Stomach (tissue), 19 donors: ENCODE measurements at places on chromosomes 12 and 14. TPM values are rescaled to one million over a fixed set of nuclear protein-coding genes. Genes with fewer than 3 reads are reported as not detected.

DPPA3 gene
- not detected for total RNA-seq

KRT6C gene
- total RNA-seq: not detected

KRT75 gene
- not detected for total RNA-seq

SSTR1 gene
- 15.6 TPM for total RNA-seq

FLVCR2 gene
- total RNA-seq: 2.2 TPM

KRT74 gene
- total RNA-seq: not detected

SSPN gene
- total RNA-seq: 3.5 TPM

PELI2 gene
- total RNA-seq: 48.3 TPM

SOAT2 gene
- 0.92 TPM for total RNA-seq

LACRT gene
- not detected for total RNA-seq

PROX2 gene
- not detected for total RNA-seq

GAS2L3 gene
- total RNA-seq: 4.7 TPM

GRCh38 chr12:11839091-11839641 is 189.7 kb downstream of the ETV6 start:
- H3K36me3 ChIP-seq: peaks cover 27% of the 10 kb centered on the region
- DNase-seq: no peak
- H3K4me3 ChIP-seq: no peak overlapping the region

GRCh38 chr12:70242695-70243509 is at the start of gene CNOT2:
TSS of gene CNOT2 (plus strand) at chr12:70243433. CDS start at chr12:70278227, 34,794 bp downstream.
- peaks cover 27% of the 10 kb centered on the region for H3K36me3 ChIP-seq
- DNase-seq: peak; percentile 88
- H3K4me1 ChIP-seq: peaks cover 21% of the 10 kb centered on the region
- H3K4me3 ChIP-seq: peak within 1 kb of the TSS; percentile 95

DNA sequence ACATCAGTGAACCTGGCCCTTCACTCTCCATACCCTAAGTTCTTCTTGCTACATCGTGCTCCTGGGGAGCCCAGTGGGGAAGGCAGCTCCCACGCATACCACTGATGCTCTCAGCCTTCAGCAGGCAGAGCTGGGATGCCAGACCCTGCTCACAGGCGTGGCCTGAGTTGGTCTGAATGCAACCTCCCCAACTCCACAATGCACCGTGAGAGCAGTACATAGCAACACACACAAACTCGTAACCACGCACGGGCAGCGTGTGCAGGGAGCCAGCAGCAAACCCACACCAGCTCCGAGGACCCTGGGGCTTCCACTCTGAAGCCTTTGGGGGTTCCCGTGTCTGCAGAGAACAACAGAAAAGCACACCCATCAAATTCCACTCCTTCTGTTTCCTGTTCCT is 37.3 kb downstream of the ANO2 start:
- peaks cover 3% of the 10 kb centered on the region for H3K27me3 ChIP-seq
- no peaks in the 10 kb centered on the region for H3K36me3 ChIP-seq
- no peak overlapping the region for H3K27ac ChIP-seq

DNA sequence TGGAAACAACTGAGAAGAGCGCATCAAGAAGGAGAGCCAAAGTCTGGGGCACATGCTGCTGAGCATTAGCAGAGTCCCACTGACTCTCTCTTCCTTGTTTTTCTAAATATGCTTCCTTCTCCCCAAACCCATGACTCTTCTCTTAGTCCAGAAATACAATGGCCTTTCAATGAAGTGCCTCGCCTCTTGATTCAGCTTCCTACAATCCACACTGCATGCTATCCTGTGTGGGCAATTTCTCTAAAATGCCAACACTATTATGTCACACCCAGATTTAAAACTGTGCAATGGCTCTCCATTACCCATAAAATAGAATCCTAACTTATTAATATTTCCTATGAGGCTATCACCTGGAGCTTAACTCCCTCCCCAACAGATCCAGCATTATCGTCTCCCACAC is 198.6 kb downstream of the RPAP3 start:
- no peak for DNase-seq
- H3K27me3 ChIP-seq: no peaks in the 10 kb centered on the region
- H3K27ac ChIP-seq: no peak overlapping the region
- no peaks in the 10 kb centered on the region for H3K4me1 ChIP-seq
- no peaks in the 10 kb centered on the region for H3K36me3 ChIP-seq

GRCh38 chr14:76168531-76168930 is 16.8 kb downstream of the GPATCH2L start:
- no peak for DNase-seq
- peaks cover 16% of the 10 kb centered on the region for H3K36me3 ChIP-seq
- H3K27ac ChIP-seq: no peak overlapping the region
- no peaks in the 10 kb centered on the region for H3K27me3 ChIP-seq

DNA sequence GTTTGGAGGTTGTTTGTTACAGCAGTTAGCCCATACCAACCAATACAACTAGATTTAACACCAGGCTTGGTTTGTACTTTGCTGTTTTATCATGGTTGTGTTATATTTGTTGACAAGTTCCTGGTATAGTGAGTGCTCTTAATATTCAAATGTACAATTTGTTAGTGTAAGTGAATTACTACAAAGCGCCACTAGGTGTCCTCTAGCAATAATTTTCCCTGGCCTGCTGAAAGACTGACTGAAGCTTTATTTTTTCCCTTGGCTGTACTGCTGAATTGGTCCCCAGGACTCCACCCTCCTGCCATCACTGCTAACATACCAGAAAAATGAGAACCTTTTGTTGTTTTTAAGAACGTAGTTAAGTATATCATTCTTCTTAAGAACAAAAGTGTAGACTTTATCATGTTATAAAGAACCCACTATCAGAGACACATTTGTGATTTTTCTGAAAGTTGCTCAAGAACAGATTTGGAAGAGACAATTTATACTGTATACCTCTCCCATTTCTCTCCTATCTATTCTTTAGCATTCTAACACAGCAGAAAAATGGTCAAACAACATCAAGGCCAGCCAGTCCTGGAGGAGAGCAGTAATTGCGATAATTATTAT is 75.3 kb upstream of the FAR2 start:
- H3K27ac ChIP-seq: no peak overlapping the region
- no peaks in the 10 kb centered on the region for H3K4me1 ChIP-seq
- no peaks in the 10 kb centered on the region for H3K27me3 ChIP-seq
- no peak overlapping the region for H3K4me3 ChIP-seq
- no peaks in the 10 kb centered on the region for H3K36me3 ChIP-seq

DNA sequence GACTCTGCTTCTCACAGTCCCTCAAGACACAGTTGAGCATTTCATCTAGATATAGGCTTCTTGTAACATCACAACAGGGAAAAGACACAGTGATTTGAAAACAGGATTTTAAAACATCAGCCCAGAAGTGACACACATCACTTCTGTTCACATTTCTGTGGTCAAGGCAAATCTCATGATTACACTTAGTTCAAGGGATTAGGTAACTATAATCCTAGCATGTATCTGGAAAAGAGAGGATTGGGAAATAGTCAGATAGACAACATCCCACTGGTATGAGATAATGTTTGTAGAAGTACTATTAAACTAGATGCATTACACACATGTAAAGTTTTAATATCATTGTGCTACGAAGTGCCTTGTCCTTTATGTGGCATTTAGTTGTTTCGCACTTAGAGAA is 252.6 kb upstream of the PRKD1 start:
- H3K4me1 ChIP-seq: no peaks in the 10 kb centered on the region
- H3K4me3 ChIP-seq: no peak overlapping the region
- no peaks in the 10 kb centered on the region for H3K27me3 ChIP-seq

DNA sequence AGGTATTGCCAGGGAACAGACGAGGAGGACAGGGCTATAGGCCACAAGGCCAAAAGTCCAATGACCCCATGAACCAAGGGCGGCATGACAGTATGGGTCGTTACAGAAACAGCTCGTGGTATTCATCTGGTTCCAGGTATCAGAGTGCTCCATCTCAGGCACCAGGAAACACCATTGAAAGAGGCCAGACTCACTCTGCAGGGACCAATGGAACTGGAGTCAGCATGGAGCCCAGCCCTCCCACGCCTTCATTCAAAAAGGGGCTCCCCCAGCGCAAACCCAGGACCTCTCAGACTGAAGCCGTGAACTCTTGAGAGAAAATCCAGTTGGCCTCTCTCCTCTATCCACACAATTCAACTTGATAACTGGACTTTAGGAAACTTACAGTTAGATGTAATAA is 12.9 kb upstream of the KCNH3 start:
- no peak for DNase-seq
- H3K4me1 ChIP-seq: no peaks in the 10 kb centered on the region
- no peak overlapping the region for H3K27ac ChIP-seq
- peaks cover 51% of the 10 kb centered on the region for H3K36me3 ChIP-seq
- H3K27me3 ChIP-seq: no peaks in the 10 kb centered on the region
- H3K4me3 ChIP-seq: no peak overlapping the region

DNA sequence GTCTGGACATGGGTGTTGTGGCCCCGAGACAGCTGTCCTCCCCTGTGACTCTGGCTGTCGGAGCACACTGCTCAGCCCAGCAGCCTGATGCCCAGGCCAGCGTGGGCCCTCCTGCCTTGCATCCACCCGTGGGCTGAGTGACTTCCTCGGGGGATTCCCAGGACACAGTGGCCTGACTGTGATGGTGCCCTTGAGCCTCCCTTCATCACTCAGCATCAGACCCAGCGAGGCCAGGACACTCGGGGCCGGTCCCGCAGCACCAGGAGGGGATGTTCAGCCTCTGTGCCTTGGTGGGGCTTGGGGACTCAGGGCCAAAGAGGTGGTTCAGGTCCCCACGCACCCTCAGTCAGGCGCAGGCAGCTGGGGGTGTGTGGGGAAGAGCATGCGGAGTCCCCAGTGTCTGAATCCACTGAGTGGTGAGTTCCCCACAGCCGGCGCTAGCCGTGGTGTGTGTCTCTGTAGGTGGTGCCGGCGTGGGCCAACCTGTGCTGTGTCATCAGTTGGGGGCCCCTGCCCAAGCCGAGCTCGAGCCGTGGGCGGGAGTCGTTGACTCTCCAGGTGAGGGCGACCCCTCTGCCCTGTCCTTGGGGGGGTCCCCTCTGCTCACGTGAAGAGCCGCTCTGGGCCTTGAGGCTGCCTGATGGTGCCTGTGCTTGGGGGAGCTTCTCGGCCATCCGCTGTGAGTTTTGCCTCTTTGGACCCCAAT is 185.8 kb downstream of the ADGRD1 start:
- no peaks in the 10 kb centered on the region for H3K36me3 ChIP-seq
- DNase-seq: no peak
- no peaks in the 10 kb centered on the region for H3K27me3 ChIP-seq
- H3K27ac ChIP-seq: no peak overlapping the region

GRCh38 chr14:22492622-22493542 is 96.1 kb downstream of the DAD1 start:
- H3K4me3 ChIP-seq: no peak overlapping the region
- H3K27ac ChIP-seq: no peak overlapping the region
- no peak for DNase-seq
- H3K4me1 ChIP-seq: peaks cover 23% of the 10 kb centered on the region
- H3K36me3 ChIP-seq: no peaks in the 10 kb centered on the region

DNA sequence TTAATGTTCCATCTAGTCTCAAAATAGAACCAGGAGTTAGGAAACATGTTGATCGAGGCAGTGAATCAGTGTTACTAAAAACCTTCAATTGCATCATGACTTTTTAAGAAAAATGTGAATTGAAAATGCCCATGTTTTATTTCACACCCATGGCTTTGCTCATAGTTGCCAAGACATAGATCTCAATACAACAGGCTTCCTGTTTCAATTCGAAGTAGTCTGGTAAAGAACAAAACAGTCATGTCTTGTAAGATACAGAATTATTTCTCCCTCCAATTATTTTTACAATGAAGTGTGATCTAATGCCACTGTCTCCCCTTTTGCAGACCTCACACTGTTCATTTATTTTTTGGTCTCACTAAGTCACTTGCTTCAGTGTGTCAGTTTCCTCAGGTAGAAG is 44.6 kb upstream of the FAR2 start:
- H3K27me3 ChIP-seq: no peaks in the 10 kb centered on the region
- H3K4me1 ChIP-seq: no peaks in the 10 kb centered on the region
- no peak overlapping the region for H3K27ac ChIP-seq
- no peak for DNase-seq

GRCh38 chr12:93348575-93349435 is 28.9 kb upstream of the NUDT4 start:
- H3K36me3 ChIP-seq: no peaks in the 10 kb centered on the region
- no peak overlapping the region for H3K27ac ChIP-seq
- no peak overlapping the region for H3K4me3 ChIP-seq
- H3K4me1 ChIP-seq: no peaks in the 10 kb centered on the region

DNA sequence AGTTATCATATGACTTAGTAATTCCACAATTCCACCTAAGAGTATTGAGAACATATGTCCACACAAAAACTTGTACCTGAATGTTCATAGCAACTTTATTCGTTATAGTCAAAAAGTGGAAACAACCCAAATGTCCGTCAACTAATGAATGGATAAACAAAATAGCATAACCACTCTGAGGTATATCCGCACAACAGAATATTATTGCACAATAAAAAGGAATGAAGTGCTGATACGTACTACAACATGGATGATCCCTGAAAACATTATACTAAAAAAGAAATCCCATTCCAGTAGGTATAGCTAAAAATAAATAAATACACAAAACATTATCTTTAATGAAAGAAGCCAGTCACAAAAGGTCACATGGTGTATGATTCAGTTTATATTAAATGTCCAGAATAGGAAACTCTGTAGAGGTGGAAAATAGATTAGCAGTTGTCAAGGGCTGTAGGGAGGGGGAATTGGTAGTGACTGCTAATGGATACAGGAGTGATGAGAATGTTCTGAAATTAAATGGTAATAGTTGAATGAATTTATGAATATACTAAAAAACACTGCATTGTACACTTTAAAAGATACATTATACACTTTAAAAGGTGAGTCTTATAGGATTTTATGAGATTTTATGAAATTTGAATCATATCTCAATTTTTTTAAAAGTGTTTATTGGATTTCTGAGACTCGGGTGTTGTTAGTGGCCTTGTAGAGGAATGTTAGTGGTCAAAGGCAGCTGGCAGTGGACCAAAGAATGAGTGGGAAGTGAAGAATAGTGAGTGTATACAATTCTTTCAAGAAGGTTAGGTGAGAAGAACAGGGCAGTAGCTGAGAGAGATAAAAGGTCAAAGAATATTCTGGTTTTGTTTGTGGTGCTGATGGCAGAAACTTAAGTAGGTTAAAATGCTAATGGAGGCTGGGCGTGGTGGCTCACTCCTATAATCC is 36.3 kb upstream of the BAZ1A start:
- H3K27me3 ChIP-seq: no peaks in the 10 kb centered on the region
- H3K36me3 ChIP-seq: no peaks in the 10 kb centered on the region
- no peak overlapping the region for H3K4me3 ChIP-seq
- H3K4me1 ChIP-seq: no peaks in the 10 kb centered on the region

- no peaks in the 10 kb centered on the region for H3K4me1 ChIP-seq
- H3K27ac ChIP-seq: no peak overlapping the region
- no peaks in the 10 kb centered on the region for H3K36me3 ChIP-seq
Observed at GRCh38 chr14:62015945-62016344, 253.7 kb downstream of the SNAPC1 start.

DNA sequence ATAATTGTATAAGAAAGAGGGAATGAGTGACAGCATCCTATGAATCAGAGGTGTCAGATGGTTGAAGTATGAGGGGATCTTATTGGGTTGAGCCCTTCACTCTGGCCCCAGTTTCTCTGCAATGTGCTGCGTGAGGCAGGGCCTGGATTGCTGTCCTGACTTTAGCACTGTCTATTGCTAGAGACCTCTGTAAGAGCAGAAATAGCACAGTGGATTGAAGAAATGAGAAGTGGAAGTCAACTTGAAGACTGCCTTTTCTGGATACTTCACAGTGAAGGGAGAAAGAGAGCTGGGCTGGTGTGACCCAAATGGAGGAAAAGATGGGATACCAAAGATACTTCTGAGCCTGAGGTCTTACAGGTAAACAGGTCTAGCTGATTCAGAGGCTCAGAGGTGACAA is 5.8 kb downstream of the ASCL4 start:
- H3K27ac ChIP-seq: no peak overlapping the region
- H3K4me3 ChIP-seq: no peak overlapping the region
- H3K36me3 ChIP-seq: no peaks in the 10 kb centered on the region
